ENCODE measurements at places on chromosomes 11 and 22.

GRCh38 chr11:55648027-55648426 lies at the start of gene OR4S2:
Gene OR4S2, plus strand, starts transcription at chr11:55648327. Its CDS starts 2,577 bp downstream, at chr11:55650904.
- no peak for DNase-seq

- no peak for DNase-seq
These were observed 106.8 kb downstream of the ABTB2 start for GRCh38 chr11:34250732-34251588.

GRCh38 chr22:26673486-26673885 lies 16.1 kb downstream of the MIAT start:
- DNase-seq = no peak

- peak; percentile 73 for DNase-seq
These were observed 1.1 kb upstream of the TTLL1 start for GRCh38 chr22:43090130-43090789.

DNA sequence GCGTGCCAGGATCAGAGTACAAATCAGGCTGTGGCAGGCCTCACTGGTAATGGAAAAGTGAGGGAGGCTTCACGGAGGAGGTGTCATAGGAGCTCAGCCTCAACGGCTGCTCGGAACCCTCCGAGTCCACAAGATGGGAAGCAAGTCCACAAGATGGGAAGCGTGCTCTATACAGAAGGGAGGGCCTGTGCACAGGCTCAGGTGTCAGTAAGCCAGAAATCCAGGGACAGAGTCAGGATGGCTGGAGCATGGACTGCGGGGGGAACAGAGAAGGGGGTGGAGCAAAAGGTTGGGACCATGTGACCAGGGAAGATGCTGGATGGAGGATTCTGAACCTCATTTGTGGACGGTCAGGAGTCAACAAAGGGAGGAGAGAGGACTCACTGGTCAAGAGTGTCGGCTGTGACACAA lies 3.4 kb upstream of the DPP3 start:
- DNase-seq = no peak

- DNase-seq = no peak
These were observed 140.3 kb upstream of the RAG2 start for GRCh38 chr11:36738292-36738861.

- no peak for DNase-seq
These were observed 13.5 kb downstream of the PIK3IP1 start for GRCh38 chr22:31278626-31279326.

DNA sequence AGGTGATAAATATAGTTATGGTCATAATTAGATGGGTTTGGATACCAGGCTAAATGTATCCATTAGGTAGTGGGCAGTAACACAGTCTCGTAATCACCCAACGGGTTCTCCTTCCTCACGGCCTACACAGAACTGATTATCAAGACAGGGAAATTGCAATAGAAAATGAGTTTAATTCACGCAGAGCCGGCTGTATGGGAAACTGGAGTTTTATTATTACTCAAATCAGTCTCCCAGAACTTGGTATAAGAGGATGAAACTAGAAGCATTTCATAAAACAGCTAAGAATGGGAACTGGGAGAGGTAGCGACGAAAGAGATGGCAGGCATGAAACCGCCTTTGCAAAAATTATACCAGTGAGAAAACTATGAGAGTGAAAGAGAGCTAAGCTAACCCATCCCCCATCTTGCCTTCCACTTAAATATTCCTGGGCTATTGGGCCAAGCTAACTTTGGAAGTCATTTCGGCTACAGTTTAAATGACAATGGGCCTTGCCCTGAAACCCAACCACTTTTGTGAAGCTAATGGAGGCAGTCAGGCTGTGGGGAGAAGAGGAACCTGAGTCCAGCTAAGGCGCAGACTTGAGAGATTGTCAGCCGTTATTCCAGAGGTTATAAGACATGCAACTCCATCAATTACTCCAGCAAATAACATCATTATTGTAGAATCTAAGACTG lies 29.6 kb downstream of the CTSC start:
- DNase-seq = no peak

DNA sequence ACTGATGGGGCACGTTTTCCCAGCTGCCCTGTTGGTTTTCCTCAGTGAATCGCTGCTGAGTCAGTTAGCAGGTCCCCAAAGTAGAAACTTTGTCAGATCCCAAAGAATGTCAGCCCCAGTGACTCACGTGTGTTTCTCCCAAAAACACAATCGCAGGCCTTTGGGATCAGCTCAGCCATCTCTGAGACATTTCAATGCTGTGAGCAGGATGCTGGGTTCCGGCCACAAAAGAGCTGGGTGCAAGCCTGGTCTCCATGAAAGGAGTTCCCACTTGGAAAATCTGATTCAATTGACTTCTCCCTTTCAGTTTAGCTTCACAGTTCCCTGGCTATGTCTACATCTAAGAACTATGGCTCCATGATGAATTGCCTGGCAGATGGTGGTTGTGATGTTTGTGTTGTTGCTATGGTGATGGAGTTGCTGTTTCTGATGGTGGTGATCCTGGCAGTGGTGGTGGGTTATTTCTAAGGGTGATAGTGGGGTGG lies 28.0 kb downstream of the MYEOV start:
- DNase-seq = no peak

GRCh38 chr11:45021692-45022141 lies 71.0 kb upstream of the TP53I11 start:
- DNase-seq = no peak

DNA sequence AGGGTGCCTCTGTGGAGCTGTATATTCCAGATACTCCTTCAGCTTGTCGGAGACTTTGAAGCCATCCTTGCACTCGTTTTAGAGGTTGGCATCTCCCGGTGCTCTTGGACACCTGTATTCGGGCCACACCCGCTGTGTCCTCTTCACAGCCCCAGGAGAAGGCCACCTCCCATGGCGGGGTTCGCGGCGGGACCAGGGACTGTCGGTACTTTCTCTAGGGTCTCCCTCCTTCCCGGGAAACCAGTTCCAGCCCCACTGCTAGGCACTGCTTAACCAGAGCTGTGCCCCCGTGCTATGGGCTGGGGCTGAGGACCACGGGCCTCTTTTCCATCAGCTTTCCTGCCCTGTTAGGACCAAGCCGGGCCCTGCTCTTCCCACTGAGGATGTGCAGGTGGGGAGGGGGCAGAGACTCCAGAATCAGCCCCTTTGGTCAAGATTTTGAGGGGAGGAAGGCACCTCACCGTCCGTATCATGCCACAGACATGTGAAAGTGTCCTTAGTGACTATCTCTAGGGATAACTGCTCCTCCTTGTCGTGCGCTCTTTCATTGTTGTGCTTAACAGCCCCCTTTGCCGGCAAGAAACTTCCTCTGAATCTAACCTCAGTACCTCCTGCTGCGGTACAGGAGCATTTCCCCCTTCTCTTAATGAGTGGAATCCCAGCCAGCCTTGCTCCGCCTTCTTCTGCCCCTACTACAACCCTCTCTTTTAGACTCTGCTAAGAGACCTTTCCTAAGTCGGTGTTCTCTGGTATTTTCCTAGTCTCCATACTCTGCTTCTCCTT lies 1.2 kb upstream of the B3GAT1 start:
- DNase-seq = no peak

GRCh38 chr11:27718863-27719545 lies 18.7 kb upstream of the BDNF start:
- DNase-seq = no peak

DNA sequence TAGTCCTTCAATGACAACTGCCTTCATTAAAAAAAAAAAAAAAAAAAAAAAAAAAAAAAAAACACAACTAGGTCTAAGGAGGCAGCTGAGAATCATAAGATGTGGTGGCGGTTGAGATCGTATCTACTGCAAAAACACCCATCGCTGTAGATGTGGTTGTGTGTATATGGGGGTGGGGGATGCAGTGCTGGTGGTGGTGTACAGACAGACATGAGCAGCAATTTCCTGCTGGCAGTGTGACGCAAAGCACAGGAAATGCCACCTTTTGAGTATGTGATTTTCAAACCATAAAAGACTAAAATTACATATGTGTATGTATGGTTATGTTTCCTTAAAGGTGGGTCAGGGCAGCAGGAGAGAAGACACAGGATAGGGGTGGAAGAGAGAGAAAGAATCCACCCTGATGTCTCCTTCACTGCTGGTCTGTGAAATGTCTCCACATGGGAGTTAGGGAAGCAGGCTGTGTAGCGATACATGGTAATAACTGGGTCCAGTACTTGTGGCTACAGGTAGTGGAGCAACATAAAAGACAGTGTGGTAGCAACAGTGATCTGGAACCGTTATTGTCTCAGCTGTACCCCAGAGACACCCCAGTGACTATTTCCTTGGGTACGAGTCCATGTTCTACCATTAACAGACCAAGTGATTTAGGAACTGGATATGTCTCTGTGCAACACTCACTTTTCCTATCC lies 57.9 kb downstream of the SYTL2 start:
- no peak for DNase-seq

DNA sequence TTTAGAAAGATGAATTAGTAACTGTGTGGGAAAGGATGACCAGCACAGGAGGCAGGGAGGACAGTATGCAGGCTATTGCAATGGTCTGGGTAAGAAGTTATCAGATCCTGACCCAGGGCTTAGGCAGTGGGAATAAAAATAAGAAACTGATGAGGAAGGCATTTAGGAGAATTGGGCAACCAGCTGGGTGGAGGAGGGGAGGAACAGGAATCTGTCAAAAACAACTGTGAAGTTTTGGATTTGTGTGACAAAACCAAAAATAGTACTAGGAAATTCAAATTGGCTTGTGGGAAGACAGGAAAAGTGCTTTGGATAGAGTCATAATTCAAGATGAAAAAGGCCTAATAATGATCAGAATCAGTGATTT lies 27.9 kb downstream of the MMP13 start:
- no peak for DNase-seq

- DNase-seq = no peak
These were observed 57.4 kb upstream of the PARVA start for GRCh38 chr11:12319988-12320387.

- no peak for DNase-seq
These were observed 232.7 kb upstream of the B3GAT1 start for GRCh38 chr11:134644476-134645456.

- DNase-seq = no peak
These were observed 126.5 kb downstream of the LDLRAD3 start for GRCh38 chr11:36070213-36070953.

DNA sequence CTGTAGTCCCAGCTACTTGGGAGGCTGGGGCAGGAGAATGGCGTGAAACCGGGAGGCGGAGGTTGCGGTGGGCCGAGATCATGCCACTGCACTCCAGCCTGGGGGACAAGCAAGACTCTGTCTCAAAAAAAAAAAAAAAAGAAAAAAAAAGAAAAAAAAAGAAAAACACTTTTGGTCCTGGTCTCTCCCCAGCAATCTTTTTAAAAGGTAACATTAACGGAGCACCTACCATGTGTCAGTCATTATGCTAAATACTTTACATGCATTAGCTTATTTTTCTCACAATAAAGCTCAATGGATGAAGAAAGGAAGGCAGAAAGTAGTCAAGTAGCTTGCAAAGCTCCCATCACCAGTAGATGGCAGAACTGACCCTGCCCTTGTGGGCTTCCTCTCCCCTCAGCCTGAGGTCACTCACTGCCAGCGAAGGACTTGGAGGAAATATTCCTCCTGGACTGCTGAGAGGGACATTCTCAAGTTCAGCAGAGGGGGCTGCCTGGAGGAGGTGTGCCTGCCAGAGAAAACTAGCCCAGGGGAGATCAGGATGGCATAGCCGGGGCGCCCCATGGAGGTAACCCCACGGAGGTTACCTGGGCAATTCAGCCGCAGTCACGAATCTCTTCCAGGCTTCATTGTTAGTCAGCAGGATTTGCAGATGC lies 15.5 kb downstream of the APOL3 start:
- peak; percentile 28 for DNase-seq

GRCh38 chr11:114785820-114786219 lies 107.5 kb downstream of the NXPE2 start:
- DNase-seq = no peak

- peak; percentile 50 for DNase-seq
These were observed 210.4 kb upstream of the GRIA4 start for GRCh38 chr11:105399511-105399910.

GRCh38 chr11:70661761-70662501 lies 263.6 kb downstream of the CTTN start:
- DNase-seq = no peak

DNA sequence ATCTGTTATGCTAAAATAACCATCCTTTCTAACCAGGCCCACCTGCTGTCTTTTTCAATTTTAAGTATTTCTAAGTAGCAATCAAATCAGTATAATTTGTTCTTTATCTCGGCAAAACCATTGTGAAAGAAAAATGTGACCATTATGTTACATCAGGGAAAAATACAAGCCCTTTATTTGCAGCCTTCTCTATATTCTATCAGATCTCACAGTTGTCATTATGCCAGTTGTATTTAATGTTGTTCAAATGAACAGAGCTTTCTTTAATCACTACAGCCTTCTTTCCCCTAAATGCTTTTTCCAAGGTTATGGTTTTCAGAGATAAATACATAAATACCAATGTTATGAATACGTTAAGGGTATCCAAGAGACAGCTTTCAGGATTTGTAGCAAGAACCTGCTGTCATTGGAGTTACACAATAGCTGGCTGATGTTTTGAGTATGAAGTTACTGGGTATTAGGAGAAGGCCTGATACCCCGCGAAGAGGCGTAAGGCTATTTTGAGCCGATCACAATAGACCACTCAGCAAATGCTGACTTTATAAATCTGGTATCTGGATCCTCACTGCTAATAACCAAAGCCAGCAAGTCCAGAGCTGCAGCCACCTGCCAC lies 406.3 kb downstream of the CADM1 start:
- no peak for DNase-seq

GRCh38 chr11:72741429-72741833 lies 10.8 kb downstream of the ARAP1 start:
- DNase-seq = peak; percentile 74

DNA sequence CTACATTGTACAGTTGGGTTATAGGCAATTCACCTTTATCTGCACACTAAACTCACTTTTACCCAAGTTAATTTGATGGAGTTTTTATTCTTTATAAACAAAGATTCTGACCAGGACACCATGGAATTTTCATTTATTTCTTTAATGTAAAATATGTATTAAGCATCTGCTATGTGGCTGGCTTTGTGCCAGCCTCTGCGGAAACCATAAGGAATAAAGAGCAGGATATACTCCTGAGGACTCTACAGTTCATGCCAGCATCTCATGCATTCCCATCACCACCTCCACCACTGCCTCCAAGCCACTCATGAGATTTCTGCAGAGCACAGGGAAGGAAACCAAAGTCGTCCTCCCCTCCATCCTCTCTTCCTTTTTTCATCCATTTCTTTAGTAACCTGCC lies 100.0 kb upstream of the DBX1 start:
- DNase-seq = no peak

GRCh38 chr11:112004389-112004788 lies 20.8 kb upstream of the DLAT start:
- DNase-seq = no peak

DNA sequence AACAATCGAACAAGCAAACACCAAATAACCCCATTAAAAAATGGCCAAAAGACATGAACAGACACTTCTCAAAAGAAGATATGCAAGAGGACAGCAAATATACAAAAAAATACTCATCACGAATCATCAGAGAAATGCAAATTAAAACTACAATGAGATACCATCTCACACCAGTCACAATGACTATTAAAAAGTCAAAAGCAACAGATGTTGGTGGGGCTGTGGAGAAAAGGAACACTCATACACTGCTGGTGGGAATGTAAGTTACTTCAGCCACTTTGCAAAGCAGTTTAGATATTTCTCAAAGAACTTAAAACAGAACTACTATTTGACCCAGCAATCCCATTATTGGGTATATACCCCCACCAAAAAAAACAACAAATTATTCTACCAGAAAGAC lies 51.3 kb upstream of the FLI1 start:
- no peak for DNase-seq

- DNase-seq = no peak
These were observed 44.2 kb upstream of the WEE1 start for GRCh38 chr11:9529334-9529650.

- peak; percentile 51 for DNase-seq
These were observed 10.0 kb downstream of the PPM1F start for GRCh38 chr22:21942407-21943343.

- no peak for DNase-seq
These were observed 29.1 kb downstream of the LIMK2 start for GRCh38 chr22:31241200-31241599.
